ENCODE measurements at places on chromosomes 1 and 21.

DNA sequence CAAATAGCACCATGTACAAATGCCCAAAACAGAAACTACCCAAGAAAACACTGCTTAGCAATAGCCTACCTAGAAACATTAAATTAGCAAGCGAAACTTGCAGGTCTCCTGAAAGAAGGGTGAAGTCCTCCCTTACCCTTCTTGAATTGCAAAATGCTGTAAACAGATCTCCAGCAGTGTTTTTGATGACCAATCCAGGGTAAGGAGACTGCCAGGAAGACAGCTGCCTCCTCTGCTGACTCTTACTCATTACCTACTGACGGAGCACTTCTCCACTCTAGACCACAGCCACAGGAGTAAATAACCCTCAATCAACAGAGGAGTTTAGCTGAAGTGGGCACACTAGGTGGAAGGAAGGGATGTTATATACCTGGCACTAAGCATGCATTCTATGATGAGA is 32.2 kb upstream of the GADD45A start:
- DNase-seq, result peak; percentile 69

- DNase-seq, result no peak
Measured at GRCh38 chr1:205026181-205026580, 16.8 kb upstream of the CNTN2 start.

DNA sequence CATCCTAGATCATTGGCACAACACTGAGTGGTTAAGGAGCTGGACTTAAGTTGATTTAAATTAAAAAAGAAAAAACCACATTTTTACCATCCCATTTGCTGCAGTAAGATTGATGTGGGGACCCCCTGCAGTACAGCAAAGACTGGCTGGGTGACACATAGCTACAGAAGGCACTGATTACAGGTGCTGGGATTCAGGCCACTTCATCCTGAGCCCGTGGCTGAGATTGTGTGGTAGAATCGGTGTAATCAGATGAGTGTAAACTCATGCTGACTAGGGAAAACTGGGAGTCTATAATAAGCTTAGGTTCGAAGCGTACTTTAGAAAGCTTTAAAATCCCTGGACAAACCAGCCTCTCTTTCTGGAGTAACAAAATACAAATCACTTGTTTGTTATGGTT is 70.1 kb downstream of the SLC25A24 start:
- DNase-seq, result no peak

- DNase-seq, result no peak
Measured at GRCh38 chr1:229942501-229942900, 124.5 kb upstream of the GALNT2 start.

DNA sequence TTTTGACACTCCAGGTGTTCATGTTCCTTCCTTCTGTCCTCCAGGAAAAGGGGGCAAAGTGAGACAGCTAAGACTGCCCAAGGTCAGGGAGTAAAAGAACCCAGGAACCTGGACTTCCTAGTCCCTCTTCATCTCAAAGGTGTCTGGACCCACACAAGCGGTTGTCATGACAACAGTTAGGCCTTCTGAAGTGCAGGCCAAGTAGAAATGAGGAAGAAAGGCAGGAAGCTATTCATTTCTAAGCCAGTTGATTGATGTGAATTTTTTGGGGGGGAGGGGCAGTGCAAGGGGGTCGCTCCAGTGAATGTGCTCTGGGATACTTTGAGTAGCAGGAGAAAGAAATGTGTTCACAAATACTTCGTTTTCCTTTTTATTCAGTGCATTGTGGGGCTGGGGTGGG is 114.3 kb downstream of the NAV1 start:
- DNase-seq, result no peak

GRCh38 chr1:4626560-4627319 is 27.7 kb upstream of the AJAP1 start:
- no peak for DNase-seq

DNA sequence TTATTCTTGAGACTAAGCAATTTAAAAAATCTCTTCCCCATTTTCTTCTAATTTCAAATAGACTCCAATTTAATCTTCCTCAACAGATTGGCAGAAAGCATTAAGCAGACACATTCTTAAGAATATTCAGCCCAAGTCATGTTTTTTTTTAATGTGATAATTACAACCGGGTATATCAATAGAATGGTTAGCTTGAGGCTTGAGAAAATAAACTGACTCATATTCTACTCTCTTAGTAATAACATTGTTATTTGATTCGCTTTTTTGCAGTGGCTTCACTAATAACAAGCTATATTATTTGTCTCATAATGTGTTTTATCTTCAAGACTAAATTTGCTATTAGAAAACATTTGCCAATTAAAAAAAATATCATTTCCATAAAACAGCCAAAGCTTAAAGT is 488.6 kb upstream of the RGS18 start:
- no peak for DNase-seq

DNA sequence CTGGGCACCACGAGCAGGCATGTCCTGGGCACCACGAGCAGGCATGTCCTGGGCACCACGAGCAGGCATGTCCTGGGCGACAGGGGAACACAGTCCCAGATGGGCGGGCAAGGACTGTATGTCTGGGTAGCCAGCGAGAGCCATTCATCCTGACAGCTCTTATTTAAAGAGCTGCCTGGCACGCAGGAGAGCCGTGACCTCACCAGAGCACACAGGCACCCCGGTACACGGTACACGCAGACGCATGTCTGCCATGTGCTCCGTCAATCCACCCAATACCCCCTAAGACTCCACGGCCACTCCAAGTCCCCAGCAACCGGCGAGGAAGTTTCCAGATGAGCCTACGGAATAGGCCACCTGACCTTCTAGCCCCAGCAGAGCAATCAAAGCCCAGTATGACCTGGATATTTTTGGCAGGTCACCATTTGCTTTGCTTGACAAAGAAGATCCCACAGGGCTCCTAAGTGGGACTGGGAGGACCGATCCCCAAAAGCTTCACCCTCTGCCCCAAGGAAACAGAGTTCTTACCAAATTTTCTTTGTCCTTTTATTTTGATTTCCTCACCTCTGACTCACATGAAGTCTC is 51.7 kb downstream of the CASZ1 start:
- no peak for DNase-seq

GRCh38 chr1:224014330-224014649 is 99.6 kb upstream of the FBXO28 start:
- no peak for DNase-seq

DNA sequence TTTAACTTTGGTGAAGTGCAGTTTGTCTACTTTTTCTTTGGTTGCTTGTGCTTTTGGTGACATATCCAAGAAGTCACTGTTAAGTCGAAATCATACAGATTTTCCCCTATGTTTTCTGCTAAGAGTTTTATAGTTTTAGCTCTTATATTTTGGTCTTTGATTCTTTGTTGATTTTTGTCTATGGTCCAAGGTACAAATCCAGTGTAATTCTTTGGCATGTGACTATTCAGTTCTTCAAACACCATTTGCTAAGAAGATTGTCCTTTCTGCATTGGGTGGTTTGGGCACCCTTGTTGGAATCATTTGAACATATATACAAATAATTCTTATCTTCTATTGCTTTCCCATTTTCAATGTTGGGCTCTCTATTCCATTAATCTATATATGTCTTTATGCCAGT is 16.2 kb downstream of the HIPK1 start:
- DNase-seq, result no peak

DNA sequence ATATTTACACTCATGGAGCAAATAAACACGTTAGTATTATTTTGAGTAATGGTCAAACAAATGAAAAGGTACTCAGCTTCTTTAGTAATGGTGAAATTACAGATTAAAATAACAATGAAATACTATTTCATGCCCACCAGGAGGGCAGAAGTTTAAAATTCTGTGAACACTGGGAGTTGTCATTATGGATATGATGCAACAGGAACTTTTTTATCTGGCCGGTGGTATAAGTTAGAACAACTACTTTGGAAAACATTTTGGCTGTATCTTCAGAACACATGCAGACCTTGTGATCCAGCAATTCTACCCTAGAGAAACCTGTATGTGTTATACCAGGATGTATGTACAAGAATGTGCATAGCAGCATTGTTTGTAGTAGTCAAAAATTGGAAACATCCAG is 23.2 kb upstream of the PPP1R8 start:
- DNase-seq, result no peak
